Suppressor macrophage (primary cell): ENCODE measurements at places on chromosomes 2 and 18.
A peak's percentile ranks its signal among the peaks of the same experiment; 100 is the strongest.

DNA sequence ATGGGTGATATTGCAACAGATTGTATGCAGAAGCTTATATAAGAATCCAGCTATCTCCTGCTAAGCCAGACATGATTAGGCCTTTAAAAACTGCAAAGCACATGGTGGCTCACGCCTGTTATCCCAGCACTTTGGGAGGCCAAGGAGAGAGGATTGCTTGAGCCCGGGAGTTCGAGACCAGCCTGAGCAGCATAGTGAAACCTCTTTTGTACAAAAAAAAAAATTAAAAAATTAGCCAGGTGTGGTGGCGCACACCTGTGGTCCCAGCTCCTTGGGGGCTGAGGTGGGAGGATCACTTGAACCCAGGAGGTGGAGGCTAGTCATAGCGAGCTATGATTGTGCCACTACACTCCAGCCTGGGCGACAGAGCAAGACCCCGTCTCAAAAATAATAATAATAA lies 204.6 kb downstream of the TNS1 start:
- no peak for DNase-seq

DNA sequence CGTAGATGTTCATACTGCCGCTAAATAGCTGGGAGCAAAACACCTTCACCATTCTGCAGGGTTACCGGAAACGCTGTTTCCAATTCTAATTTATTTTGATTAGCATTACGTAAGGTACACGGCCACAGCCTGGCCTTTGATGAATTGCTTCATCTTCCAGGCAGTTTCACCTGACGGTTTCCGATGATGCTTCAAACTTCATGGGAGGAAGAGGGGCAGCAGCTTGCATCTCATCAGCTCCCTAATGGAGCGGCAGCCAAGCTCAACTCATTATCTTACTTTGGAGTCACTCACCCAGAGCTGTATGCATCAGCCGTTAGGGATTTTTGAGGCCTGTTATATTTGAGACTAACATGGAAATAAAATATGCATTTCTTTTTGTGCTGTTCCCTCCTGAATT lies 54.8 kb downstream of the TMEM18 start:
- DNase-seq = no peak

- DNase-seq = no peak
Measured at GRCh38 chr2:28401948-28402550, 9.4 kb downstream of the FOSL2 start.

- no peak for DNase-seq
Measured at GRCh38 chr2:10091182-10091888, 11.1 kb upstream of the CYS1 start.

- no peak for DNase-seq
Measured at GRCh38 chr18:79494936-79495335, 99.2 kb downstream of the NFATC1 start.

- no peak for DNase-seq
Measured at GRCh38 chr2:75489721-75490120, 71.0 kb downstream of the EVA1A start.

GRCh38 chr2:240898108-240898730 lies 2.3 kb upstream of the MAB21L4 start:
- DNase-seq = no peak

DNA sequence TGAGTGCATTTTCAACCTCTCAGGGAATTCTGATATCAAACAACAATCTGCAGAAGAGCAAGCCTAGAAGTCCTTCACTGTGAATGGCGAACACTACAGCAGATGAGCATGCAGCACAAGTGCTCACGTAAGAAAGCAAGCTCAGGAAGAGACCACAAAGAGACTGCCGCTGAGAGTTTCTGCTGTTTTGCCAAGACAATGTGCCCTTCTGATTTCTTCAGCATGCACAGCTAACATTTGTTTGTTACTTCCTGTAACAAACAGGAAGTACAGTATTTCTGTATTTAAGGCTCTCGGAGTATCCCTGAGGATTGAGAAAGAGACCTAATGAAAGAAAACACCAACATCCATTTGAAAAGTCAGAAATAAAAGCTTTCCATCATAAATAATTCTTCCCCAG lies 45.9 kb downstream of the MBOAT2 start:
- peak; percentile 34 for DNase-seq

DNA sequence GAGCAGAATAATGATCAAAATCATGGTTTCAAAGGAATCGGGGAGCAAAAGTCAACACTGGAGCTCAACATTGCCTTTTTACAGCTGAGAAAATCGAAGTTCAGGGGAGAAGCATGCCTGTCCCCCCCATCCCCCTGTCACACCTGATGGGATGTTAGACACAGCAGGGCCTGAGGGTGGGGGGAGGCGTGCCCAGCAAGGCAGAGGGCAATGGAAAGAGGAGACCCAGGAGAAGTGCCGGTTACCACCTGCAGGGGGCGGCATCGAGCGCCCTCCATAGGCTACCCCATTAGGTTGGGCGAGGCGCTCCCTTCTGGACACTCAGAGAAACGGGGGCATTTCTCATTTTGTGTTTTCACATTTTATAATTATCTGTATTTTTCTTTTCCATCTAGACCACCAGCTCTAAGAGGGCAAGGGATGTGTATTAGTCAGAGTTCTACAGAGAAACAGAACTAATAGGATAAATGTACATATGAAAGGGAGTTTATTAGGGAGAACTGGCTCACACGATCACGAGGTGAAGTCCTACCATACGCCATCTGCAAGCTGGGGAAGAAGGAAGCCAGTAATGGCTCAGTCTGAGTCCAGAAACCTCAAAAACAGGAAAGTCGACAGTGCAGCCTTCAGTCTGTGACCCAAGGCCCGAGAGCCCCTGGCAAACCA lies 271.3 kb downstream of the LRATD1 start:
- peak; percentile 68 for DNase-seq

- DNase-seq = no peak
Measured at GRCh38 chr2:183998041-183998796, 600.1 kb upstream of the ZNF804A start.

GRCh38 chr2:238922435-238922834 lies 74.5 kb downstream of the TWIST2 start:
- DNase-seq = no peak

- peak; percentile 96 for DNase-seq
Measured at GRCh38 chr2:98508709-98509066, 64.0 kb downstream of the INPP4A start.

GRCh38 chr2:125561302-125561701 lies 1094.7 kb upstream of the GYPC start:
- DNase-seq = no peak

DNA sequence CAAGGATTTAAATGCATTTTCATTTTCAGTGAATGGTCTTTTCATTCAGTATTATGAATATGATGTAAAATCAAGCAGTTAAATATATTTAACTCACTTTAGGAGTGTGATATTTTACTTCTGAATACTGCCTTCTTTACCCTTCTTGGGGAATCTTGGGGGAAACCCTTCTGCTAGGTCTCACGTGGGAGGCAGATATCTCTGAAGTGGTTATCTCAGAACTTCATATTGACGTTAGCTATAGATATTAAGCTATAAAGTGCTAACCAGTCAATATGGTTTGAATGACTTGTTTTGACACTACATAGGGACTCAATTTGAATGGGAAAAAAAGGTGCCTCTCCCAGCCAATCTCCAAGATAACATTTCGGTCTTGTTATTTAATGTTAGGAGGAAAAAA lies 9.8 kb downstream of the REL start:
- no peak for DNase-seq

GRCh38 chr18:49582579-49582978 lies 20.7 kb downstream of the LIPG start:
- DNase-seq = no peak

DNA sequence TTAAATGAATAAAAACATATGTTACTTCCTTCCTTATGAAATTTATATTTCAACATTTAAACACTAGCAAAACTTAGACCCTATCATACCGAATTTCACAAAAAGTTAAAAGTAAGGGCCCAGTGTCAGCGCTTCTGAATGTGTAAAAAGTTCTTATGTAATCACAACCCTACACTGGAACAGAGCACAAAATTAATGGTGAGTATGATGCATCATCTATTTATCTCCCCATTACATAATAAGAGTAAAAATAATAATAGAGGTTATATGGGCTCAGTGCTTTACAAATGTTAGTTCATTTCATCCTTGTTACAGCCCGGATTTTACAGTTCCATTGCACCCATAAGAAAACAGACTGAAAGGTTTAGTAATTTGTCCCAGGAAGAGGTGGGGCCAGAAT lies 144.9 kb upstream of the POU3F3 start:
- no peak for DNase-seq

GRCh38 chr18:31040686-31041270 lies 1.8 kb downstream of the DSC3 start:
- DNase-seq = no peak

- DNase-seq = no peak
Measured at GRCh38 chr2:156505696-156506095, 69.5 kb downstream of the GPD2 start.

GRCh38 chr2:46297546-46298271 lies 502 bp downstream of the EPAS1 start:
- DNase-seq = peak; percentile 62

DNA sequence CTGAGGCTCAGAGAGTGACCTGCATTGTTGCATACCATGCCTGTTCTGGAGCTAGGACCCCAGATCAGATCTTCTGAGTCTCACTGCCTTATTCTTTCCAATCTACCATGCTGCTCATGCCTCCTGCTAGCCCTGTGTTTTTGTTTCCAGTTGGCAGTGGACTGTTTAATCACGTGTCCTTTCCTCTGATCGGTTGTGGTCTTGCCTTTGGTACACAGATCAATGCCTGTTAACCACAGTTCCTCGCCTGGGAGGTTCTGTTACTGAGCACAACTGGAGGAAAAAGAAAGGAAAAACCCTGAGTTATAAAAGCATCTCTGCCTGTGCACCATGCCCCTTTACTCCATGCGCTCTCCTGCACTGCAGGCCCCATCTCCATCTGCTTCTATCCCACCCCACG lies 329.1 kb downstream of the SETBP1 start:
- DNase-seq = no peak

DNA sequence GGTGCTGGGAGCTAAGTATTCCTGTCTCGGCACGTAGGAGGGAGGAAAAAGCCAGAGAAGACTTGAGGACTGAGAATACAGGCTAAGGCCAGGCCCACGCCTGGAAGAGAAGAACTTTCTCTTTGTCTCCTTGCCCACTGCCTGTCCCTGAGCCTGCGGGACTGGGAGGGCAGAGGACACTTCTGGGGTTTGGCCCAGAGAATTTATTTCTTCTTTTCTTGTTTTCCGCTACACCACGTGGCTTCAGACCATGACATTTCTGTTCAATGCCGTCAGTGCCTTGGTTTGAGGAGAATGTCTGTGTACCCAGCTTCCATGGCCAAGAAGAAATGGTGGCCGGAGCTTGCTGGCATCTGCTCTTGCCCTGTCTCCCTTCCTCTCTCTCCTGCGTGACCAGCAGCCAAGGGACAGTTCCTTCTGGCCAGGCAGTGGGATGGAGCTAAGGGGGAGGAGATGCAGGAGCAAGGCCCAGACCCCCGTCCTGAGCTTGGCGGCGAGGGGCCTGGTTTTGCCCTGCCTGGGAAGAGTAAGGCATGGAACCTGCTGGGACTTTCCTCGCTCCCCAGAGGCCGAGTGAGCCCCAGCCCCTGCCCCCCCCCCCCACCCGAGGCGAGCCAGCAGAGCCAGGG lies 140.3 kb downstream of the KLHL29 start:
- no peak for DNase-seq

- no peak for DNase-seq
Measured at GRCh38 chr18:22260208-22260820, 90.9 kb downstream of the GATA6 start.

DNA sequence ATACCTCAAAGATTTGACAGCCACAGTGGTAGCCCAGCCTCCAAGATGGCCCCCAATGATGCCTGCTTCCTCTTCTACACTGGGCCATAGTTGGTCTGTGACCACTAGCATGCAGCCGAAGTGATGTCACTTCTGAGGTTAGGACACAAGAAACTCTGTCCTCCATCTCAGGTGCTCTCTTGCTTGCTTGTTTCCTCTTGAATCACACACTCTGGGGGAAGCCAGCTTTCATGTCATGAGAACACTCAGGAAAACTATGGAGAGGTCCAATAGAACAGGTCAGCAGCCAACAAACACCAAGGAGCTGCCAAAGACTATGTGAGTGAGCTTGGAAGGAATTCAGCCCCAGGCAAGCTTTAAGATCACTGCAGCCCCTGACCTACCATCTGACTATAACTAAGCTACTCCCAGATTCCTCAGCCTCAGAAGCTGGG lies 3.3 kb upstream of the ADAM17 start:
- peak; percentile 42 for DNase-seq

DNA sequence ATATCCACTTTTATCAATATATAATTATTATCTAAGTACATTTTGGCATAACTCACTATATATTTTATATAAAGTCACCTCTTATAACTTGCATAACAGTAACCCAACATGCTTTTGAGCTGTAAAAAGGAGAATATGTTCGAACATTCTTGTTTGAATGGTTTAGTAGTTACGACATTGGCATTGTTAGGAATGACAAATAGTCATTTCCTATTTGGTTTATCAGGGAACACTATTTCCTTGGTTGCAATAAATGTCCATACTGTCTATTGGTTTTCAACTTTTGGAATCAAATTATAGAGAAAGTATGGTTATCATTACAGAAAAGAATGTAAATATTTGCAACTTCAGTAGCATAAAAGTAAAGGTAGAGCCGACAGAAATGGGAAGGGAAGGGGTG lies 124.1 kb downstream of the PARD3B start:
- DNase-seq = no peak

GRCh38 chr2:46825231-46825938 lies 90.2 kb downstream of the MCFD2 start:
- DNase-seq = no peak

- no peak for DNase-seq
Measured at GRCh38 chr2:62362561-62362960, 143.4 kb downstream of the TMEM17 start.

- no peak for DNase-seq
Measured at GRCh38 chr18:14944838-14945237, 196.9 kb downstream of the ANKRD30B start.

DNA sequence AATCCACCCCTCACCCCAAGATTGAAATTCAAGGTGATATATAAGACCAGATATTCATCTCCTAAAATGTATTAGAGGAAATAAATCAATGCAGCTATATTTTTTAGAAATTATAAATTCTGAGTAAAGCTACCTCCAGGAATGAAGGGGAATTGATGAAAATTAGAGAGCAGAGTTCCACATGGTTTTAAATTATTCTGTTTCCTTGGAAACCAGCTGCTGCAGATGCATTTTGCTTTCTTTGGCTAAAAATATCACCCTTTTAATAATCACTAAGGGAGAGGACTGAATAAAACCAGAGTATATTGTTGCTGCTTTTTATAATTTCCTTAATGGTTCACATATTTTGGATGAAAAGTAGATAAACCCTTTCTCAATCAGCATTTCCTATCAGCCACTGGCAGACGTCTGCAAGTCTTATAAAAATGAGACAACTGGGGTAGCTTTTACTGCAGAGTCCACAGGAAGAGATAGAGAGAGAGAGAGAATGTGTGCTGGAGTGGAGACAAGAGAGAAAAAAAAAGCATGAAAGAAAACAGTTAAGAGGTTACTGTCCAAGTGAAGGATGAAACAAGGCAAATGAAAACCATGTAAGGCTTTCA lies 2.0 kb downstream of the CSRNP3 start:
- DNase-seq = no peak

- no peak for DNase-seq
Measured at GRCh38 chr2:16102976-16103380, 162.6 kb downstream of the MYCN start.
